ENCODE measurements at places on chromosomes 6 and 20.

DNA sequence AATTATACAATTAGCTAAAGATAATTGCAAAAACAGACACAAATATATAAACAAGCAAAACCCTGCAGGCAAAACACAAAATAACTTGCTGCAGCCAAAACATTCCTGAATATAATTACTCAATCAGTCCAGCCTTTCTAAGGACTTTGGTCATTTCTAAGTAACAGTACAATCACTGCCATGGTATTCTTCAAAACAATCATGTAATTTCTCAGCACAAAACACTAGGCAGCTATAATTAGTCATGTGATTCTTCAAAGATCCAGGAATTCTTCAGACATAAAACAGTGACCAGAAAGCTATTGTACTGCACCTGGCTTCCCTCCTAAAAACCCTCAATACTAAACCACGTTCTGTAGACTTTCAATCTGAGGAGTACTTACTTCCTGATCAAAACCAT lies 881.1 kb downstream of the EPHA7 start:
- DNase-seq: no peak

GRCh38 chr20:61169874-61170273 lies 82.2 kb upstream of the CDH4 start:
- no peak for DNase-seq

DNA sequence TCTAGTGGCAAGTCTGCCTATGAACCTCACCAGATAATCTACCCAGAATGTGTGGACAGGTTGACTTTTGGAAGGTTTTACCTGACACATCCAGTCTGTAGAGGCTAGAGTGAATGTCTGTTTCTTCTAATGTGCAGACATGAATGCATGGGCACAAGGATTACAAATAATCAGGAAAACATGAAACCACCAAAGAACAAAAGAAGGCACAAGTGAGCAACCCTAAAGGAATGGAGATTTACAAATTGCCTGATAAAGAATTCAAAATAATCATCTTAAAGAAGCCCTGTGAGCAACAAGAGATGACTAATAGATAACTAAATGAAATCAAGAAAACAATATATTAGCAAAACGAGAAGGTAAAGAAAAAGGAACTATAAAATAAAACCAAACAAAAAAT lies 876.1 kb upstream of the ADGRB3 start:
- DNase-seq: no peak

DNA sequence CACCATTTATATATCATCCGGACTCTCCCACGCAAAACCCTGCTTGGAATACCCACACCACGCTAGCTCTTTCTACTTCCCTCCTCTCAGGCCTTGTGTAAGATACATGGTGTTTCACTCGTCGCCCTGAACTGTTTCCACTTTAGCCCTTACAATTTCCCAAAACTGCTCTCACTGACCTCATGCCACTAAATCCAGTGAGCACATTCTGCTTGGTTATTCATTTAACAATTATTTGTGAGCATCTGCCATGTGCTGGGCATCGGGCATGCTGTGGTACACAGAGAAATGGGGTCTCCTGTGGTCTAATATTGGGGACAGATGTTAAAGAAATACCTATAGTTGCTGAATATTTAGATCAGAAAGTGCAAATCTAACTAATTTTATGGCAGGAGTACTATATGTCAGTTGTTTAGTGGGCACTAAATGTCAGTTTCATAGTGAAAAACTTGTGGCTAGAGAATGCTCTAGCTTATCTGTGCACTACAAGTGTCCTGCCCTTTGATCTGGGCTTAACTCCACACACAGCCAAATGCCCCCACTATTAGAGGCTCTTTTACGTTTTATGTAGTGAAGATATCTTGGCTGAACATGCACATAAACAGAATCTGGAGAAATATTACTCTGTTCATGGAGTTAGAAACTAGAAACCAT lies 41.0 kb downstream of the PLEKHG1 start:
- no peak for DNase-seq

DNA sequence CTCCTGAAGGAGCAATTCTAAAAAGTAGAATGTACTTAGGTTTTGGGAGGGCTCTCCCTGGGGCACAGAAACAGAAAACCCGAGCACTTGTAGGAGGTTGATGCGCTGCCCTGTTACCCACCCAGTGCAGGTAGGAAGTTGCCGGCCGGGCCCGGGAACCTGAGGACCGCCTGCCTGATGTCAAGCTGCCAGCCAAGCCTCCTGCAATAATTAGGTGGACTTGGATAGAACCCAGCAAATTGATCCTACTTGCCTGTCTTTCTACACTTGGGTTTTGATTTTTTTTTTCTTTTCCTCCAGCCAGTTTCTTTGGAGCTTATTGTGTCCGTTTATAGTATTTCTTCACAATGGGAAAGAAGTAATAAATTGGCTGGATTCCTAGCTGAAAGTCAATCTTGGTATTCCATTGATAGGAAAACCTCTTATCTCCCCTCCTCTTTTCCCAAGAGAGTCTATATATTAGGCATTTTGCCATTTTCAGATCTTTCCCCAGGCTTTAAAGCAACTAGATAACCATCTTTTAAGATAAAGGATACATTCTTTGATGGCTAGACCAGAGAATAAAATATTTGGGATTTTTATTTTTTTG lies 78.3 kb upstream of the FYN start:
- DNase-seq: no peak

DNA sequence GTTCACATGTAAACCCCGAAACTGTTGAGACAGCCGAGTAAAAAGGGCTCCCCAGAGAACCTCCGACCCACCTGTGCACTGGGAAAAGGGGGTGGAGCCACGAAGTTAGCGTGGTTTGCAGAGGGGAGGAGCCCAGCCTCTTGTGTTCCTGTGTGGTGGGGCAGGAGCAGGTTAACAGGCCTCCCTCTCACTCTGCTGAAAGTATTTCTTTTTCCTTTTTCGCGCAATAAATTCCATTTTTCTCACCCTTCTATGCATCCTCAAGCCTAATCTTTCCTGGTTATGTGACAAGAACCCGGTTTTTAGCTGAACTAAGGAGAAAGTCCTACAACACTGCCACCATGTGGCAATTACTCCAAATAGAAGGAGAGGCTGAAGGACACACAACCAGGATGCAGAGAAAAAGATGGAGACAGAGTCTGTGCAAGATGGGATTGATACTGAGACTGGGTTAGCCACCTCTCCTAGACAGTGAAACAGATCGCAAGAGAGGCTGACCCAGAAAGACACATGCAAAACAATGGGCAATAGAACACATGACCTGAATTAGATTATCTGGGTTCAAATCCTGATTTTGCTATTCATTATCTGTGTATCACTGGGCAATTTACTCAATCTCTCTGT lies 168.7 kb upstream of the PRSS16 start:
- peak; percentile 72 for DNase-seq

DNA sequence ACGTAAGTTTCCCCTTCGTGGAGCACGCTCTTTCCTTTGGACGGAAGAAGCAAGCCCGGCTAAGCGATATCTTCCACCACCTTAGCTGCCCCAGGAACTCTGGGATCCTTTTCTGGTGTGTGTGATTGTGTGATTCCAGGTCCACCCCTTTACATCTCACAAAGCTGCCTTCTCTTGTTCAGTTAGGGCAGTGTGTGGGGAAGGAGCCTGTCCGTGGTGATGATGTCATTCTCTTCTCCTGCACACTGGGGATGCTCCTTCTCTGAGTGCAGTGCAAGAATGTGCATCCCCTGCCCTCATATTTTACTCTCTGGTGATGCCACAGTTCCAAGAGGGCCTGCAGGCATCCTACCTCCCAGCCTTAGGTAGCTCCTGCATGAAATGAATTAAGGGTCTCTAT lies 30.3 kb downstream of the BNIP5 start:
- no peak for DNase-seq

- DNase-seq: no peak
Observed at GRCh38 chr20:19616081-19616480, 142.0 kb upstream of the RIN2 start.

DNA sequence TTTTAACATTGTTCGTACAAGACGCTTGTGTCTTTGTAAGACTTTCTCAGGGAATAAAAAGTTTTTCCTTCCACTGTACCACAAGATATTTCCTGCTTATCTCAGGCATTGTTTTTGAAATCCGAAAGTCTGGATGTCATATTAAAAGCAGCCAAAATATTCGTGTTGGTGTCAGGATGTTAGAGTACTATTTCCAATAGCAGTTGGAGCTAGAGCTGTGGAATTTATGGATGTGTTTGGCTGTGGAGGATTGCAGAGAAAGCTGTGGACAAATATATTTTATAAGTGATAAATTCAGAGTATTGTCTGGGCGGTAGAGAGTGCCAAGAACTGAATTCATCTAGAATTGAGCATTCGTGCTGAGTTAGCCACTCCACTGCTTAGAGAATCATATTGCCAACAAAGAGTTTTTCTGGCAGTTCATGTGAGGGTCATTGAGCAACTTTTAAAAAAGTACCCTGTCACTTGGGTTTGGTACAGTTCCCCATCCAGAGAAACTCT lies 57.7 kb downstream of the ZDHHC14 start:
- DNase-seq: no peak

DNA sequence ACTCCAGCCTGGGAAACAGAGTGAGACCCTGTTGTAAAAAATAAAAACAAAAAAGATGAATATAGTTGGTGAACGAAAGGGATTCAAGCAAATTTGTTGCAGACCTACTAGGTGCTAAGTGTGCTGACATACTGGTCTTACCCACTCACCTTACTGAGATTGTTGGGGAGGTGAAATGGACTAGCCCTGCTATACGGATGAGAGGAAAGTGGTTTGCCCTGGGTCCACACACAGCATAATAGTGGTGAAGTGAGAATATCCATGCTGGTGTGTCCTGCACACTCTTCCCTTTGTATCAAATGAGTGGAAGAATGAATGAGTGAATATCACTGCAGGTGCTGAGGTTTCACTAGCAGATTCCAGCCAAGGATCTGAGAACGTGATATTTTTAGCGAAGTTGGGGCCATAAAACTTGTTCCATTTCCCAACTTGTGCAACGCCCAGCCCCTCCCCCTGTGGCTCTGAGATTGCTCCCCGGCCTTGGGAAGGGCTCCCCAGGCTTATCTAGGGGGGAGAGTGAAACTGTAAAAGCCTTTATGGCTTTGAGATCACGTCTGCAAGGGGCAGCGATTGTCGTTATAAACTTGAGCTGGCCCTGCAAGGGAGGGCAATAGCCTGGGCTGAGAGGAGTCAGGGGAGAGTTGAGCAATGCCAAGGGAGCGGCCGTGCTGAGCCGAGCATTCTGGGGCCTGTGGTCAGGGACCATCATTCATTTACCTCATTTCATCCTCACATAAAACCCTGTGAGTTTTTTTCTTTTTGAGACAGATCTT lies 33.2 kb upstream of the TTPAL start:
- DNase-seq: no peak

GRCh38 chr6:16956361-16956760 lies 145.5 kb upstream of the STMND1 start:
- DNase-seq: no peak

DNA sequence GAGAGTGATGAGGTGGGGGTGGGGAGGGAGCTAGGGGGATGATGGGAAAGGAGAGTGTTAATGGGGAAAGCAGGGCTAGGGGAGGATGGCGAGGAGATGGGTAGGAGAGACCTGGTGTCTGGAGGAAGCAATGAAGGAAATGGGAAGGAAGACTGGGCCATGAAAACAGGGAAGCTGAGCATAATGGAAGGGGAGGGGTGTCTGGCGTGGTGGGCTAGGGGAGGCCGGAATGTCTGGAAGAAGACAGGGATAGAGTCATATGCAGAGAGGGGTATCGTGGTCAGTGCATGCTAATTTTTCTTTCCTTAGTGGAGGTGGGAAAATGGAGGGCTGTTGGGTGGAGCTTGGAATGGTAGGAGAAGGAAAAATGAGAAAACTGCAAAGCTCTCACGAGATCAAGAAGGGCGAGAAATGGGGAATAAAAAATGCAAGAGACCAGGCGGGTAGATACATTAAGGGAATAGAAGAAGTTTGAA lies 423 bp downstream of the KLHDC3 start:
- DNase-seq: no peak

DNA sequence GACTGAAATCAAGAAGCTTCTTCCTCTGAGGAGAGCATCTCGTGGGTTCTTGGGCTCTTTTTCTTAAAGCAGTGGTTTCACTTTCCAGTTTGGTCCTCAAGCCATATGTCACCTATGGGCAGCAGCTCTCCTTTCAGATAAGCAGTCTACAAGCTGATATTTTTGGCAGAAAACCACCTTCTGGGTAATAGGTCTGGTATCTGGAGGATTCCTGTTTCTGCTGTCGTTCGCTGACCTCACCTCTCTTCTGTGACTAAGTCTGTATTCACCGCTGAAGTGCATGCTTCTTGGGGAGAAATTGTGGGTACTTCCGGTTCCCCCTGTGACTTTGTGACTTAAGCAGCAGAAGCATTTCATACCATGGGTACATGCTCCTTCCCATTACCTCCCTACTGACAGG lies 193.6 kb downstream of the EDN1 start:
- no peak for DNase-seq

GRCh38 chr6:55918639-55919038 lies 43.2 kb upstream of the BMP5 start:
- DNase-seq: no peak

DNA sequence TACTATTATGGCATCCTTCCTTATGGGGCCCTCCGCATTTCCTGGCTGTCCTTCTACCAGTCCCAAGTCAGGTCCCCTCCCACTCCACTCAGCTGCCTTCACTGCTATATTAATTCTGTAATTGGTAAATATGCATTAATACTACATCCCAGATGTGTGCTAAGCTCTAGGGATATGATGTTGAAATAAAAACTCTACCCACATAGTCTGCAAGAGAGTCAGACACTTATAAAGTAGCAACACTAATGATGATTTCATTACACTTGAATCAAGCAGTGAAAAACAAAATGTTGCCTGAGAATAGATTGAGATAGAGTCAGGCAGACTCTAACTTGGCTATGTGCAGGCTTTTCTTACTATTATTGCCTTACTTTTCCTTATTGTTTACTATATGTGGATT lies 62.4 kb downstream of the AIG1 start:
- DNase-seq: no peak

DNA sequence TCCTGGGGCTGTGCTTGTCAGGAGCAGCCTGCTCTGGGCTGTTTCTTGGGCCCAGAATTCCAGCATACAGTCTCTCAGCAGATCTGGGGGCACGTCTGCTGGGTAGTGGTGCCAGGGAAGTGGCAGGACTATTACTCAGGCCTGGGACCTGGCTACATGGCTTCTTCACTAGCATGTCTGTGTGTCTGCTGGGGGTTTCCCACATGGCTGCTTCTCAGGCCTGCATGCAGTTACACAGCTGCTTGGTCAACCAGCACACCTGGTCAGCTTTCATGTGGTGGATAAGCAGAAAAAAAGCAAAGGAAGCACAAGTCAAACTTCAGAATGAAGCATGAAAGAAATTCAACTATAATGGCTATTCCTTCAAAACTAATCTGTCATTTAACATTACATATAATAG lies 316.2 kb upstream of the NOX3 start:
- no peak for DNase-seq

Data from activated effector memory CD4-positive, alpha-beta T cell treated with anti-CD3 and anti-CD28 coated beads, Interleukin-2, amount 50 U/mL, for 16 hours (primary cell).